ENCODE measurements at places on chromosomes 6 and 20.

DNA sequence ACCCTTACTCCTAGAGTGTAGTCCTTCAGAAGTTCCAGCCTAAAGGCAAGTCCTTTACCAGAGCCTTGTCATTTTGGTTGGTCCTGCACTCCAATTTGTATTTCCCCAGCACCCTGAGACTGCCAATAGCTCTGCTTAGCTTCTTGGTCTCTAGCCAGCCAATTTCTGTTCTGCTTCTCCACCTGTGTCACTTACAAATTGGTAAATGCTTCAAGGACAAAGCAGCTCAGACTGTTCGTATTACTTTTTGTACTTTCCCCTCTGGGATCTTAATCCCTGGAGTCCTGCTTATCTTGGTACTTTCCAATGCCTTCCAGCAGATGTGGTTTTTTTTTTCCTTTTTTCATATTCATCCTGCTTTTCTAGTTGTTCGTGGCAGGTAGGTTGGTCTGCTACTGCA, 25.7 kb downstream of the PIGU start:
- no peak for DNase-seq

DNA sequence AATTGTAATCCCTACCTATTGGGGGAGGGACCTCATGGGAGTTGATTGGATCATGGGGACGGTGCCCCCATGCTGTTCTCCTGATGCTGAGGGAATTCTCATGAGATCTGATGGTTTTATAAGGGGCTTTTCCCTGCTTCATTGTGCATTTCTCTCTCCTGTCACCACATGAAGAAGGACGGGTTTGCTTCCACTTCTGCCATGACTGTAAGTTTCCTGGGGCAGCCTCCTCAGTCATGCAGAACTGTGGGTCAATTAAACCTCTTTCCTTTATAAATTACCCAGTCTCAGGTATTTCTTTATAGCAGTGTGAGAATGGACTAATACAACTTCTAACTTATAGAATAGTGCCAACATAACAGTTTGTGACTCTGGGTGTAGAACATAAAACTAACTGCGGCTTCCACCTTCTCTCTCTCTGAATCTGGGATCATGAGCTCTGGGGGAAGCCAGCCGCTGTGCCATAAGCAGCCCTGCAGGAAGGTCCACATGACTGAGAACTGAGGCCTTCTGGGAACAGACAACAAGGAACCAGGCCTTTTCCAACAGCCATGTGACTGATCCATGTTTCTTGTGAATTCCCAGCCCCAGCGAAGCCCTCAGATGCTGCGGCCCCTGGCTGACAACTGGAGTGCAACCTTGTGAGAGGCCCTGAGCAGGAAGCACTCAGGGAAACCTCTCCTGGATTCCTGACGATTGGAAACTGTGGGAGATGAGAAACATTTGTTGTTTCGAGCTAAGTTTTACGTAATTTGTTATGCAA, 3.4 kb upstream of the HLA-A start:
- no peak for DNase-seq

DNA sequence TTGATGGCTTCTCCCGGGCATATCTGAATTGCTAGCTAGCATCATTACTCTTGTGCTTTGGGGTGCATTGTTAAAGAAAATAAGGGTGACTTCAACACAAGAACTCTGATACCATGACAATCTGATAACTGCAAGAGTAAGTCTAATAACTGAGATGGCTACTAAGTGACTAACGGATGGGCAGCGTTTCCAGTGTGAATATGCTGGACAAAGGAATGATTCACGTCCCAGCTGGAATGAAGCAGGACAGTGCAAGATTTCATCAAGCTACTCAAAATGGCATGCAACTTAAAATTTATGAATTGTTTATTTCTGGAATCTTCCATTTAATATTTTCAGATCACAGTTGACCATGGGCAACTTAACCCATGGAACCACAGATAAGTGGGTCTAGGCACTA, 31.7 kb downstream of the MOXD1 start:
- DNase-seq: no peak

DNA sequence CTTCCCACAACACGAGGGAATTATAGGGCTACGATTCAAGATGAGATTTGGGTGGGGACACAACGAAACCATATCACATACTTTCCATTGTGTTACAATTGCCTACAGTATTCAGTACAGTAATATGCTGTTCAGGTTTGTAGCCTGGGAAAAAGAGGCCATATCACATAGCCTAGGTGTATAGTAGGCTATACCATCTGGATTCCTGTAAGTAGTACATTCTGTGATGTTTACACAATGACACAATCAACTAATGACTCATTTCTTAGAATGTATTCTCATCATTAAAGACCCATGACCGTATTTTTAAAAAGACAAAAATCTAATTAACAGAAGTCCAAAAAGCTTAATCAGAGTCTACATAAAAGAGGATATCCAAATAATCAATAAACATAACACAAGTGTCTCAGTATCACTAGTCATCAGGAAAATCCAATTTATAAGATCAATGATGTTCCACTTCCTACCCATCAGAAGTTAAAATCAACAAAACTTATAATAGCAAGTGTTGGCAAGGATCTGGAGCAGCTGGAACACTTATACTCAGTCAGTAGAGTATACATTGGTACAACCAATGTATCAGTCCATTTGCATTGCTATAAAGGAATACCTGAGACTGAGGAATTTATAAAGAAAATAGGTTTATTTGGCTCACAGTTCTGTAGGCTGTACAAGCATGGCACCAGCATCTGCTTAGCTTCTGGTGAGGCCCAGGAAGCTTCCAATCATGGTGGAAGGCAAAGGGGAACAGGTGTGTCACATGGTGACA, 215.9 kb downstream of the CLVS2 start:
- no peak for DNase-seq

GRCh38 chr6:33981861-33982260, 164.0 kb downstream of the GRM4 start:
- DNase-seq: no peak

DNA sequence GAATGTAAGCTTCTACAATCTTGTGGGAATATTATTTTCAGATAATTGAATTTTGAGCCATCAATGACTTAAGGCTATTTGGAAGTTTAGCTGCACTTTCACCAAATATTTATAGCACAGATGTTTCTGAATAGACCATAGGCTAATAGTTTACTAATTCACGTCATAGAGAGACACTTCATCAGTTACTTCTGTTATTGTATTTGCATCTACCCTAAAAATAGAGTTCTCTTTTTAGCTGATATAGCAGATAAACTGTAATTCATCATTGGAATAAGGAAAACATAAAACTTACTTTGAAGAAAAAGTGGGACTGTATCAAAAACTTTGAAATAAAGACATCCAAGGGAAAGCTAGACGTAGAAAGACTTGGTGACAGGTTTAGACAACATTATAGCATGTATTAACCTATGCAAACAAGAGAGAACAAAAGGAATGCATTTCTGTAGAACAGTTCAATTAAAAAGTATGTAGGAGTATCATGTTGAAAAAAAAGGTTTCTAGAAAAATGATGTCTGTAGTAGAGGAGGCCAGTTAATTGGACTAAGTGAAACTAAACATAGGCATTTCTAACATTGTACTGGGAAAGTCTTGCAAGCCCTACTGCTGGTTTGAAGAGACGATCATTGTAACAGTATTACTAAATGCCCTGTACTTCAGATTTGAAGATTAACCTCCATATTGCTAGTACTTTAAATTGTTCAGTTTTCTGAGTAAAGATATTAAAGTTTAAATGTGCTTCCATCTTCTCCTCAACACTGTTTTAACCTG, 123.3 kb downstream of the ZFAND3 start:
- no peak for DNase-seq

GRCh38 chr20:39195582-39196021, 233.5 kb downstream of the DHX35 start:
- no peak for DNase-seq

DNA sequence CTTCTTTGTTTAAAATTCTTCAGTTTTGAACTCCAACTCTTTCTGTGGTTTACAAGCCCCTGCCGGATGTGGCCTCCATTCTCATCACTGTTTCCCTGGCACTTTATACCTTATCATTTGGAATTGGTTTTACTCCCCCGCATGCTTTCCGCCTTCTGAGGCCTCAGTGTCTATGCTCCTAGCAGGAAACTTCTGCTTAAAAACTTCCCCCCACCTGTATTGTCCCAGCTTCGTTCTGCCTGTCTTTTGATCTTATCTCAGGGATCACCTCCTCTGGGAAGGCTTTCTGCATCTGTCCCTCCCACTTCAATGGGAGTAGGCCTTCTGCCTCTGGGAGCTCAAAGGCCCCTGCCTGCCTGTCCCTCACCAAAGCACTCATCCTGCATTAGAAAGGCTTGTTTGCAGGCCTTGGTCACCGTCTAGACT, 3.4 kb upstream of the ANGPT4 start:
- DNase-seq: no peak

GRCh38 chr20:18624948-18625347, 37.1 kb downstream of the DTD1 start:
- no peak for DNase-seq

DNA sequence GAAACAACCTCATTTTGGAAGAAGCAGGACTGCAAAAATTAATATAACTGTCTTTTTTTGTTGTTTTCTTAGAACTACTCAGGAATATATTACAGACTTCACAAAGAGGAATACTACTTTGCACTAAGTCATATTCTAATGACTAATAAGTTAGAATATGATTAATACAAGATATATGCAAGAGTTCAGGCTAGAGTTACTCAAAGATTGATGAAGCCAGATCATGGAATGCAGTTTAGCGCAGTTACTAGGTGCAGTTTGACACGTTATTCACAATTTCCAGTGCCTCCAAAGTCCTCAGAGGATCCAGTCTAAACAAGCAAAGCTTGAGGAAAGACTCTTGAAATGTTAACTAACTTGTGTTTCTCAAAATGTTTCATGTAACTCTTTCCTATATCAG, 1.2 kb upstream of the MYCT1 start:
- no peak for DNase-seq

- no peak for DNase-seq
Measured at GRCh38 chr6:137487869-137488149, 6.4 kb downstream of the OLIG3 start.

DNA sequence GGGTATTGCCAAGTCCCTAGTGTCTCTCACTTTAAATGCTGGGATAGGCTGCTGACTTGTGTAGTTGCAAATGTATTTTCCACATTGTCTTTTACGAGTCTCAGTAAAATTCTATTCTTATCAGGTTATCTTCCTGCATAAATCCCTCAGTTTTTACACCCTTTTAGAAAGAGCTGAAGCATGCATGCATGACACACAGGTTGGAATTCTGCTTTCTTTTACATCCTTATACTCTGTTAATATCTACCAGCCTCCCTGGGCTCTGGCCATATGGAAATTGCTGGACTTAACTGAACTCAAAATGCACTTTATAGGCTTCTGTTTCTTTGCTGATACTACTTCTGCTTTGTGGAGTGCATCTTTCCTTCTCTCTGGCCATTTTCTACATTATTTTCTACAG, 477.4 kb downstream of the FRK start:
- no peak for DNase-seq

DNA sequence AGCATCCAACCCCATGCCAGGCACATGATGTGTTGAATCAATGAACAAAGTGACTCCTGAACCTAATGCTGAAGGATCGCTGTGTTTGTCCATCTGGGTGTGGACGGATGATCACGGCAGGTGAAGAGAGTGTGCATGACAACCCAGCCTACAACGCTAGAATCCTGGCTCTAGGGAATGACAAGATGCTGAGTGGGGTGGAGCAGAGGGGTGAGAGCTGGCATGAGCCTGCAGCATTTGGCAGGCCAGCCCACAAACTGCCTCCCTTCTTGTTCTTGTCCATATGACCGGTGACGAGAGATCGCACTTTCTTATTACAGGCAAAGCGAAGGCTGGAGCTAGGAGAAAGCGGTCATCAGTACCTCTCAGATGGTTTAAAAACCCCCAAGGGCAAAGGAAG, 54.7 kb upstream of the CDKAL1 start:
- DNase-seq: no peak

DNA sequence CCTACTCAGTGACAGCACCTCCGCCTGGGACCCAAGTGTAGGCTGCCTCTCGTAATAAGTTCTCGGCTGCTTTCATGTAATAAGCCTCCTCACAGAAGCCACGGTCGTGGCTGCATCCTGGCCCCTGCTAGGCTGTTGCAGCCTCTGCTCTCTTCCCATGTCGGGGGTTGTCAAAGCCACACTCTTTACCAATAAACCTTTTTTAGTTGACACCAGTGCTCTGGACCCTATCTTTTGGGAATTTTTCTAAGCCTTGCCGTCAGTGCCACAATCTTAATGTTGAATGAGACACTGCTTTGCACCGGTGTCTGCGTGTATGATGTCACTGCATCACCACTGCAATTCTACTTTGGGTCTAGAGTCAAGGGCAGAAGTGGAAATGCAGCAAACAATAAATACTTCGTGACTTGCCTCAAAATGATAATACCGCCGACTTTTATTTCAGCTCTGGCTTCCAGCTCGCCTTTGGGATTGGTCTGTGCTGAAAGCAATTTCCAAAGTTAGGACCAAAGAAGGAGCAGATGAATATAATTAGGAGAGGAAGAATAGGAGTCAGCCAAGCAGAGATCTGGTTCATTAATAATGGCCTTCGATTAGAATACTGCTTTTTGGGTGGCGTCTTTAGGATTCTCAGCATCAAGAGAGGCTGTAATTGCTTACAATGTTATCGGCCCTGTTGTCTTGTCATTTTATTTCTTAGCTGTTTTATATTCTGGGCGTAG, 57.6 kb upstream of the CCN6 start:
- no peak for DNase-seq

DNA sequence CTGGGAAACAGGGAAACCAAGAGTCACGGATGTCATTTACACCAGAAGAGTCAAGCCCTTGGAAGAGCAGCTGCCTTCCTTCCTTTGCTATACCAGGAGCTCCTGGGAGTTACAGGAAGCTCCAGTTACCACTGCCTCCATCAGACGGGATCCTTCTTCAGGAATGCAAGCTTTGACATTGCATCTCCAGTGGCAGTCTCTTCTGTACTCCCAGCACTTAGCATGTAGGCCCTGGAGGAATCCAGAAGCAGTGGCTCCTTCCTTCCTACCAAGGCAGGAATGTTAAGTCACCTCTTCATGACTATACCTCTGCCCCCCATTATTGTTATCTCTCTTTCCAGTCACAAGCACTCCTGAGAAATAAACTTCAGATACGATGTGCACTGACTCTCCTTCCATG, 836.0 kb downstream of the MAFB start:
- no peak for DNase-seq

- no peak for DNase-seq
Measured at GRCh38 chr6:33816911-33817310, 13.1 kb upstream of the MLN start.

- DNase-seq: no peak
Measured at GRCh38 chr6:25417046-25417605, 138.0 kb downstream of the CARMIL1 start.

- DNase-seq: no peak
Measured at GRCh38 chr20:40565001-40565681, 123.9 kb downstream of the MAFB start.

- no peak for DNase-seq
Measured at GRCh38 chr6:47631269-47631772, 67.1 kb upstream of the ADGRF4 start.

DNA sequence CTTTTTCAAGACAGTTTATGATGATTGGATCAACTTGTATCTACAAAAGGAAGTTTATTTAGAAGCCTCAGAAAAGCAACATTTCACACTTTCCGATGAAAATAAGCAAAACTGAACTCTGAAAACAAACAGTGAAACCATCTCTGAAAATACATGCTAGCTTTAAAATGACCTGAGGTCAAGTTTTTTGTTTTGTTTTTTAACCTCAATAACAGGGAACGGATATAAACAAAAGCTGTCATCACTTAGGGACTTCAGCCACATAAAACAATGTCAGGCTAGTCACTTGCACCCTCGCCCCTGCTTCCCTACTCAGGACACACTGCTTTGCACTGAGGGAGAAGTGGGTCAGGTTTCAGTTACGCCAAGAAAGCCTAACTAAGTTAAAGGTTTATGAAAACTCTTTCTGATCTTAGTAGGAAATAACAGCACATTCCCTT, 11.6 kb downstream of the BACH2 start:
- no peak for DNase-seq

GRCh38 chr6:131212024-131212423, 76.8 kb downstream of the AKAP7 start:
- DNase-seq: no peak
